ENCODE measurements at places on chromosomes 3 and 15.

DNA sequence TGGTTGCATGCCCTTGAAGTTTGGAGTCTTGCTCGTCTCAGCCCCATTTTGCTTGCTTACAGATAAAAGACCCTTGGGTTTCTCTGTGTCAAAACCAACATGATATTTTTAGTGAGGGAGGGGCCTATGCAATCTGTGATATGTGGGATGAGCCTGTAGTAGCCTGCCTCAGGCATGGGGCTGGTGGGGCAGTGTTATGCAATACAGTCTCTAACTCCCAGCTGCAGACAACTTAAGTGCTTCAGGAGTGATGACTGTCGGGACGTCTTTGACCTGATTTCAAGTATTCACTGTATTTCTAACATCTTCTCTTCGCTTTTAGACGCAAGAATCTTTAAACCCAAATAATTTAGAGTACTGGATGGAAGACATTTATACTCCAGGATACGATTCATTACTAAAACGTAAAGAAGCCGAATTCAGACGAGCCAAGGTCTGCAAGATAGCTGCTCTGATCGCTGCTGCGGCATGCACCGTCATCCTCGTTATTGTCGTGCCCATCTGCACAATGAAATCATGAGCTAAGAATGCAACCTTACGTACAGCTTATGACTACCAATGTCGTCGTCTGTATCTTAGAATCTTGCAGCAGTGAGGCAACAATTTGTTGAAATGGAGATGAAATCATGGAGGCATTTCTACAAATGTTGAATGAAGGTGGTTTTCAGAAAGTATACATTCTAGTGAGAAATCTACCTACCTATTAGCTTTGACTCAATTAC, 35.9 kb downstream of the MINAR1 start:
- DNase-seq = no peak

DNA sequence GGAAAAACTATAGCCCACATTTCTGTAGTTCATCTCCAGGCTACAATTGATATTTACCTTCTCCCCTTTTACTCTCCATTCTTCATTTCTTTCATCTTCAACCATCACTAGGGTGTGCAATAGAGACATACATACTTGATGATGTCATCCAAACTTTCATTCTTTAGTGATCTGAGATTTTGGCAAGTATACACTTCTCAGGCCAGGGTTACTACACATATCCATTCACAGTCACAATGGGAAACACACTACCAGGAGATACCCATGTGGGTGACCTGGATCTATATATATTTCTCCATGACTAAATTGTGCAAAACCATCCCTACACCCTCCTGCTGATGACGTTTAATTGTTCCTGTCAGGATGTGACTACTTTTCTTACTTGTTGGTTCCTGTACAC, 769.5 kb upstream of the DPPA4 start:
- no peak for DNase-seq

DNA sequence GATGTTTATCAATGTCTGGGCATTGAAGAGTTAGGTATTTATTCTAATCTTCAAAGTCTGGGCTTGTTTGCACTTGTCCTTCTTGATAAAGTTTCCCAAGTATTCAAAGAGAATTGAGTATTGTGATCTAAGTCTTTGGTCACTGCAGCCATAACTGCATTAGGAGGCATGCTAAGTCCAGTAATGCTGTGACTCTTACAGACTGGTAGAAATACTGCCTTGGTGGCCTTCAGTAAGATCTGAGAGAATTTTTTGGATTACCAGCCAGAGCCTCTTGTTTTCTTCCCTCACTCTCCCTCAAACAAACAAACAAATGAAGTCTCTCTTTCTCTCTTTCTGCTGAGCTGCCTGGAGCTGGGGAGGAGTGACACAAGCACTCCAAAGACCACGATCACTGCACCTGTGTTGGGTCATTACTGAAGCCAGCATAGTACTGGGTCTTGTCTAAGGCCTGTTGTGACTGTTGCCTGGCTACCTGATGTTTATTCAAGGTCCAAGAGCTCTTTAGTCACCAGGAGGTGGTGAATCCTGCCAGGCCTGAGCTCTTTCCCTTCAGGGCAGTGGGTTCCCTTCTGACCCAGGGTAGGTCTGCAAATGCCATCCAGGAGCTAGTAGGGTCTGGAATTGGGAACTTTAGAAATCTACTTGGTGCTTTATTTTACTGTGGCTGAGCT, 14.8 kb upstream of the RBP2 start:
- DNase-seq = no peak

DNA sequence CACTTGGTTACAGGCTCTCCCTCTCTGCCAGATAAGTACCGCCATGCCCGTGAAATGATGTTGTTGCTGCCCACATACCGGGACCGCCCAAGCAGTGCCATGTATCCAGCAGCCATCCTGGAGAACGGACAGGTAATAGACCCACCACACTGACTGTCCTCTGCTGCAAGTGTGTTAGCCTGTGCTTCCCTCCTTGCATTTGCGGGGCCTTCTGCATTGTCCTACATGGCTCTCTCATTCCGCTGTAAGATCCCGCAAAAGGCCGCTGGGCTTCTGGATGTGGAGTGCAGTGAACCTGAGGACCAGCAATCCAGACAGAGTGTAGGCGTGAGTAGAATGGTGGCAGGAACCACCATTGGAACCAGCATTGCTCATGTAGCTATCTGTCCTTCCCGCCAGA, 10.6 kb upstream of the MANF start:
- DNase-seq = no peak

DNA sequence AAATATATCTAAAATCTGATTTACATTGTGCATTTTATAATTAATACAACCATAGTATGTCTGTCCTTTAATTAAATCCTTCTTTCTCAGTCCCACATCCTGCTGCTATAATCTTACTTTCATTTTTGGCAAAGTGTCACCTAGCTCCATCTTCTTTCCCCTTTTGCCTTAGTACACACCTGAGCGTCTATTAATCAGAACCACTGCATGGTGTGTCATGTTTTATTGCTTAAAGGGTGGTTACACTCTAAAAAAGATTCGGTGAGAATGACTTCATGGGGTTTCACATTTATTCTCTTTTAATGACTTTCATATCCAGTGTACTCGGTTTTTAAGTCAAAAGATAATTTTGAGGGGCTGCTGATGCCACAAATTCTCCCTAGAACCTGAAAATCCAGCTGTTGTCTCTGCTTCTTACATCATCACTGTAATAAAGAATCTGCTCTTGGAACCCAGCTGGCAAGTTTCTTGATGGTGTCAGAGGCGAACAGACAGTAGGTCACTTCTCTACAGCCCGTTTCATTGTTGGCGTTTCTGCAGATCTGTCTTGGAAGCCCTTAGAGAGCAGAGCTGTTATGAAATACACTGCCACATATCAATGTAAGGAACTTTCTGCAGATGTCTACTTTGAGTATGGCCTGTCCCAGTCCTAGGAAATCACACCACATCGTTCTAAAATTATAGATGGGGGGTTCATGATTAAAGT, 99.7 kb downstream of the TIGIT start:
- no peak for DNase-seq

DNA sequence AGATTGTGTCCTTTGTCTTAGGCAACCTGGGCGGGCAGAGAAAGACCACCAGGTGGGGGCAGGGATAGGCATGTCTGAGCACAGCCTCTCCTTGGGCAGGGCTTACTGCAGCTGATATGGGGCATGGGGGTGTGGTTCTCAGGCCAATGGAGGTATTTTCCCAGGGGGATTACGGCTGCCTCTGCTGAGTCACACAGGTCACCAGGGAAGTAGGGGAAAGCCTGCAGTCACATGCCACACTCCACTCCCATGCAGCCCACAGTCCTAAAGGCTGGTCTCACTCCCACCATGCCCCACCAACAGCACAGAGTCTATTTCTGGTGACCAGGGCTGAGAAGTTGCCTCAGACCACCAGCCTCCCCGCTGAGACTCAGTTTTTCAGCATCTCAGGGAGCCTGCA, 466.4 kb downstream of the DIPK2A start:
- DNase-seq = no peak

DNA sequence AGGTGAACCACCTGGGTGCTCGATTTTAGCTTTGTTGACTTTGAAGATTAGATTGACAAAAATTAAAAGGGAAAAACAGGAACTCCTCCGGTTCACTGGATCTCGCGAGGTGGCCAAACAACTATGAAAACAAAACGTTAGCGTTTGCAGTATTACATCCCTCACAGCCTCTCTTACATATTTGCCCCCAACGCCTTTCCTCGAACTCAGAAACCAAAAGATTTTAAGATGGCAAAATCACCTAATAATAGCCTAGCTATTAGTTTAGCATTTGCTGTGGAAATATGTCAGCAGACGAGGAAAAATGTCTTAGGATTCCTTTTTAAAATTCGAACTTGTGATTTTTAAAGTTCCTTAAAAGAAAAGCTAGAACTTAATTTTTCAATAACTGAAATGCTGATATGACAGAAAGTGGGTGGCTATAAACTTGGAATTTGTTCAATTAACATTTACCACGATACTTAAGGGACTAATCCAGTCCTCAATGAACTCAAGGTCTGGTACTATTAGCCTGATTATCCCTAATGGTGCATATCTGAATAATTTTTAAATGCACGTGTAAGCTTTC, 491 bp upstream of the SENP7 start:
- peak; percentile 41 for DNase-seq

DNA sequence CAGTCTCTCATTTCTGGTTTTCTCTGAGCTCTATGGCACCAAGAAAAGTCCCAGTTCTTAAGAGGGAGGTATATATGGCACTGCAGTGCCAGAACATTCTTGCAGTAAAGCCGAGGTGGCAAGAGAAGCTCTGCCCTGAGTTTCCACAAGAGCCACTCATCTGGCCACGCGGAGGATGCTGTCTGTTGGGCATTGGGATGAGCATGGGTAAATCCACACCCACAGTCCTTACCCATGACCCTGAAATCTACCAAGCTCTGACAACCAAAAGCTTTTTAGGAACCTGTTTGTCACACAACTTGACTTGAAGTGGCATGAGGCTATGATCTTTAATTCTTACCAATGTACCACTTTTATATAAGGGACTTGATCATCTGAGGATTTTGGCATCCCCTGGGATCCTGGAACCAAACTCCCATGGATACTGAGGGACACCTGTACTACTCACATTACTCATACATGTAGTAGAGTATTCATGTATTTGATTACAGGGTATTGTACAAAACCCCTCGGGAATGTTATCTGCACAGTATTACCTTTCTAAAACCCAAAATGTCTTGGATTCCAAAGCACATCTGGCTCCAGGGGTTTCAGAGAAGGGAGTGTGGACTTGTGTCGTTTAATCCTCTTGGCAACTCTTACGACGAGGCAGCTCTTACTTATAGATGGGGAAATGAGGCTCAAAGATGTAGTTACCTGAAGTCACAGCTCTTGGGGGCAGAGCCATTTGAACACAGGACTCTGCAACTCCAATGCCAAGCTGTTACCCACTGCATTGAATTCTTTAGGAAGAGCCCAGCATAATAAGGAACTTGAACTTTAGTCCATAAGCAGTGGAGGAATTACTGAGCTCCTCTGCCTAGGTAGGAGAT, 8.8 kb downstream of the RPL32 start:
- no peak for DNase-seq

GRCh38 chr15:72491768-72492167, 17.6 kb downstream of the ARIH1 start:
- no peak for DNase-seq

DNA sequence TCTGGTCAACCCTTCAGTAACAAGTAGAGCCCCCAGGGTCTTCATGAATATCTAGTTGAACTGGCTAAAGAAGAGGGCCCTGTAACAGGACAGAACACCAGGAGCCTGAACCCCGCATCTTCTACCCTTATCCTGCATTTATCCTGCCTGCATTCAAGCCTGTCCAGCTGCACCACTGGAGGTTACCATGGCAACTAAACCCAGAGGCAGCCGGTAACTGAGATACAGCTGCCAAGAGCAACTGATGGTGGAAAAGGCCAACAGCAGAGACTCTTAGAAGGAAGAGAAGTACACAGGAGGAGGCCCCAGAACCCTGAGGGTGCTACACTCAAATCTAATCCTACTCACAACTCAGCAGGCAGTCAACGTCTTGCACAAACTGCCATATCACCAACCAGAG, 3.7 kb upstream of the PRKAR2A start:
- DNase-seq = no peak

GRCh38 chr3:192597506-192597905, 129.8 kb downstream of the FGF12 start:
- no peak for DNase-seq

- no peak for DNase-seq
These were observed 276.9 kb upstream of the IL12A start for GRCh38 chr3:159711560-159712333.

DNA sequence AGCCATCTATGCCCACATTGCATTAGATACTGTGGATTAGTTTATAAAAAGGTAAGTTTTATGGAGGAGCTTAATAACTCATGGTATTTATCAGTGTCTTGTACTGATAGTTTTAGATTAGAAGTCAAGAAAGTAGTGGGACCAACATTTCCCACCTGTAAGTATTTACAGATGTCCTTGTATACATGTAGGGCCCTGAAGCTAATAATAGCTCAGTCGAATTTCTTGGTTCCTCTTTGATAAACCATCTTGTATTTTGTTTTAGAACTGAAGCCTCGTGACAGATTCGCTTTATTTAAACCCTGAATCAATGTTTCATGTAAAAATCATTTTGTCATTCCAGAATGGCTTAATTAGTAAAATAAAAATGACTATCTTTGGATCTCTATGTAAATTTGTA, 73.4 kb downstream of the CRYBG3 start:
- no peak for DNase-seq

DNA sequence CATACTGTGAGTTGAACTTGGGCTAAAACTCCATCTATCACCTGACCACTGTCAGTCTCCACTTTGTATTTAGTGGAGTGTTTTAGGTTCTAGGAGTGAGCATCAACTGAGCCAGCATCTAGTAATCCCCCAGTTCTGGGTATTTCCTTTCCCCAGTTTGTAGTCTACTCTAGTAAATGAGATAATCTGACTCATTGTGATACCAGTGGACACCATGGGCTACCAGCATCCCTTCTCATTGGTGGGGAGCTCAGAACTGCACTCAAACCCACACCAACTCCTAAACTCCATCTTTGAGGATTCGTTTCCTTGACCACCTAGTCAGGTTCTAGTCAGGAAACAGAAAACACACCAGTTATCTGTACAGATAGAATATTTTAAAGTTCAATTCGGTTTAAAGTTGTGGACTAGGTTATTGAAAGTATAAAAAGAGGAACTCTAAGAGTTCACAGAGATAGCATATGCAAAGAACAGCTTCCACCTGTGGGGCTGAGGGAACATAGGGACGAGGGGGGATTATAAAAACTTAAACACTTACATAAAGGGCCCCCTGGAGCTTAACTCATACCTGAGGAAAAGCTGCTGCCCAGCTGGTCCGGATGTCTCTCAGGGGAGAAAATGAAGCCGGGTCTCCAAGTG, 36.0 kb downstream of the LEO1 start:
- no peak for DNase-seq

GRCh38 chr3:7436542-7436941, 575.6 kb downstream of the GRM7 start:
- no peak for DNase-seq

GRCh38 chr3:58679974-58680666, 13.5 kb upstream of the FAM3D start:
- DNase-seq = no peak

GRCh38 chr3:149369991-149370866, 7.2 kb downstream of the TM4SF1 start:
- DNase-seq = no peak

- DNase-seq = no peak
These were observed 59.6 kb upstream of the PPARG start for GRCh38 chr3:12229146-12229851.
